Stimulated activated CD4-positive, alpha-beta T cell treated with anti-CD3 and anti-CD28 coated beads, Interleukin-12 subunit alpha, Interleukin-12 subunit beta, amount 100 ng/mL, for 48 hours (primary cell): ENCODE measurements at places on chromosomes 3 and 15.

DNA sequence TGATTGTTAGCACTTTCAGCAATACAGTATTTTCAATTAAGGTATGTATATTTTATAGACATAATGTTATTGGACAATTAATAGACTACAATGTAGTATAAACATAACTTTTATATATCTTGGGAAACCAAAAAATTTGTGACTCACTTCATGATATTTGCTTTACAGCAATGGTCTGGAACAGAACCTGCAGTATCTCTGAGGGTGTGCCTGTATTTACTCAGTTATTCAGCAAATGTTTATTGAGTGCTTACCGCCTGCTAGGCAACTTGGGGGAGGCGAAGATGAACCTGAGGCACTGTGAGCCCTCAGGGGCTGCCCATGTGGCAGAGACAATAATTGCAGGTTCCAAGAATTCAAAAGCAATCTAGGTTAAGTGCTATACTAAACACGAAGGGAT lies 144.8 kb downstream of the GABRB3 start:
- no peak for DNase-seq

DNA sequence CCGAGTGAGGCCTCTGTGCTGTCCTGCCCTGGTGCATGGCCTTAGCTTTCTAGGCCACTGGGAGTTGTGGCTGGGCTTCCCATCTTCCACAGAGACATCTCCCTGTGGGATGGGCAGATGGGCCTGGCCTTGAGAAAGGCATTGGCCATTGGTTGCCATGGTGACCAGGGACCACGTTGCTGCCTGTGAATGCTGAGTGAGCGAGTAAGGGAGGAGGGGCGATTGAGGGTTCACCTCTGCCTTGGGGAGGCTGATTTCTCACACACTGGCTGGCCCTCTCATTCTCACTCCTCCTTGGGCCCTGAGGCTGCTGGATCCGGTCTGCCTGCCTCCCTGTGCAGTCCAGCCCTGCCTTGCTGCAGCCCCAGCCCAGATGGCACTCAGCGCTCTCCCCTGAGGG lies 26.4 kb upstream of the DOCK3 start:
- DNase-seq: no peak

- DNase-seq: no peak
These were observed 19.6 kb upstream of the EMC3 start for GRCh38 chr3:10006048-10006761.

GRCh38 chr3:15040844-15041243 lies 24.3 kb downstream of the MRPS25 start:
- DNase-seq: no peak

GRCh38 chr3:126935756-126936509 lies 47.0 kb upstream of the PLXNA1 start:
- DNase-seq: no peak

DNA sequence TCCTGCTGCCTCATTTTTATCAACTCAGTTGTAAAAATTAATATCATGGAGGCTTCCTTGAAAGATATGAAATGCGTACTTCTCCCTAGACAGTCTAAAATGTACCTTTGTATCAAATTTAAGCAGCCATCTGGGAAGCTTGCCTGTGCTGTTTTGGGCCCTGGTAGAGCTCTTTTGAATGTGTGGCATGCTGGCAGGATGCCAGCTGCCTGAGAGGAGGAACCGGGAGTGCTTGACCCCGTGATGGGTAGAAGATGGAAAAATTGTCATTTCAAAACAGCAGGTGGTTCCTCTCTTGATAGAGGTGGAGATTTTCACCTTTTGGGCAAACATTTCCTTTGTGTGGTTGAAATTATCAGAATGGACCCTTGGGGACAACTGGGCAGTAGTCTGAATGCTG lies 245.3 kb downstream of the RPLP1 start:
- no peak for DNase-seq

DNA sequence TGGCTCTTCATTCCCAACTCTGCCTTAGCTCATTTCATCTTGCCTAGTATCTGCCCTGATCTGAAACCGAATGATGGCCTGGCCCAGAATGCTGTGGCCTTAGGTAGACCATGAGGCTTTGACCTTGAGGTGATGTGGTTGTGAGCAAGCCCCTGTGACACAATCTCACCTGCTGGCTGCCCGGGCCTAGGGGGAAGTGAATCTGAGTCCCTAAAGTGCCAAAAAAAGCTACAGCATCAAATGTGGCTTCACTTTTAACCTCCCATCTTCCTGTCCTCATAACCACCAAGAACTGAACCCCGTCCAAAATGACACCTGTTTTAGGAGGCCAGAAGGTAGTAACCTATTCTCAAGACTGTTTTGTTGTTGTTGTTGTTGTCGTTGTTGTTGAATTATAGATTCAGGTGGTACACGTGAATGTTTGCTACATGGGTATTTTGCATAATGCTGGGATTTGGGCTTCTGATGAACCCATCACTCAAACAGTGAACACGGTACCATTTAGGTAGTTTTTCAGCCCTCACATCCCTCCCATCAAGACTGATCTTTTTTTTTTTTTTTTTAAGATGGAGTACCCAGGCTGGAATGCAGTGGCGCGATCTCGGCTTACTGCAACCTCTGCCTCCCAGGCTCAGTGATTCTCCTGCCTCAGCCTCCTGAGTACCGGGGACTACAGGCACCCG lies 54.6 kb downstream of the MCCC1 start:
- no peak for DNase-seq

- DNase-seq: no peak
These were observed 150.9 kb upstream of the MCTP2 start for GRCh38 chr15:94080416-94080815.

DNA sequence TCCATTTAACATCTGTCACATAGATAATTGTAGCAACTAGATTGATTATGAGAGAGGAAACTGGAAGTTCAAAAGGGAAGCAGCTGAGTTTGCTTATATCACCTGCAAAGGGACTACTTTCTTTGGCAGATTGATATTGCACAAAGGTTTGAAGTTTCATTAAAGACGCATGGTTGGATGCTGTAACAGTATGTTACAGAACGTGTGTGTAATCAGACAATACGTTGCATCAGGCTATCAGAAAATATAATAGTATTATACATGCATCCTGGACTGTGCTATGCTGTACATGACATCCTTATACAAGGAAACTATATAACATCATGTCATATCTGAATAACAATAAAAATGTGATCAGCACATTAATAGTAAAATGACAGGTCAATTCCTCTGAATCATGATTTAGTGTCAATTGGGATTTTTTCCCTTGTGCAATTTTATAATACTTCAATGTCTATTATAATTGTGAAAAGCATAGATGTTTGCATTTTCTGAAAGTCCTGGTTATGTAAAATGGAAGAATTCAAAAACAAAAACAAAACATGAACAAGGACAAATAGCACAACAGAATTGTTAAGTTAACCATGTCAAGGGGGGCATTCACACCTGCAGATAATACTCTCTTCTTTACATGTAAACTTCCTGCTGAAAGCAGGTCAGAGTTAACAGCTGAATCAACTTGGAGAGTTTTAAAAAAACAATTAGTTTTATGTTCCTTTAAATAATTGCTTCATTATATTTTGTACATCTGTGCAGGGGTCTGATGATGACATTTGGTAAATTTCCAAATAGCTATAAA lies 283.2 kb upstream of the KCNH8 start:
- DNase-seq: no peak

- no peak for DNase-seq
These were observed 73.7 kb downstream of the CCNL1 start for GRCh38 chr3:157086060-157086750.

- DNase-seq: no peak
These were observed 291.1 kb downstream of the CHL1 start for GRCh38 chr3:487614-488013.

GRCh38 chr3:9480265-9480664 lies 73.4 kb downstream of the LHFPL4 start:
- DNase-seq: no peak

GRCh38 chr3:70180664-70181063 lies 131.8 kb downstream of the MDFIC2 start:
- no peak for DNase-seq

GRCh38 chr3:125025642-125026041 lies 30.2 kb downstream of the HEG1 start:
- DNase-seq: no peak

GRCh38 chr3:42398080-42398479 lies 12.3 kb downstream of the LYZL4 start:
- no peak for DNase-seq

- DNase-seq: no peak
These were observed 13.3 kb upstream of the SH3BP5 start for GRCh38 chr3:15345608-15346137.

GRCh38 chr15:42082823-42083604 lies 11.3 kb downstream of the PLA2G4D start:
- no peak for DNase-seq

DNA sequence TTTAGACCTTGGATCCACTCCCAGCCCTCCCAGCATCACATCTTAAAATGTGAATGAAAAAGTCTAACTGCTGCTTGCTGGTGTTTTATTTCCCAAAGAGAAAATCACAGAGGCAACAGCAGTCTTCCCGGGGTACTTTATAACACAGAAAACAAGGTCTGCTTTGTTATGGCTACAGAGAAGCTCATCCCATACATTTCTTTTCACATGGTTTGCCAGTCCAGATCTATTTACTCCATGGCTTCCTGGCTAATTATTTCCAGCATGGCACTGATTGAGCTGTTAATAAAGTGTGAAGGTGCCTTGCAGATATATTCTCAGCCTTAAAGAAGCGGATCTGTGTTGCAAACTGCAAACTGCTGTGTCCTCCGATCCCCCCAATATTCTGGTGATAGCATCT lies 466.1 kb upstream of the CFAP20DC start:
- DNase-seq: no peak

DNA sequence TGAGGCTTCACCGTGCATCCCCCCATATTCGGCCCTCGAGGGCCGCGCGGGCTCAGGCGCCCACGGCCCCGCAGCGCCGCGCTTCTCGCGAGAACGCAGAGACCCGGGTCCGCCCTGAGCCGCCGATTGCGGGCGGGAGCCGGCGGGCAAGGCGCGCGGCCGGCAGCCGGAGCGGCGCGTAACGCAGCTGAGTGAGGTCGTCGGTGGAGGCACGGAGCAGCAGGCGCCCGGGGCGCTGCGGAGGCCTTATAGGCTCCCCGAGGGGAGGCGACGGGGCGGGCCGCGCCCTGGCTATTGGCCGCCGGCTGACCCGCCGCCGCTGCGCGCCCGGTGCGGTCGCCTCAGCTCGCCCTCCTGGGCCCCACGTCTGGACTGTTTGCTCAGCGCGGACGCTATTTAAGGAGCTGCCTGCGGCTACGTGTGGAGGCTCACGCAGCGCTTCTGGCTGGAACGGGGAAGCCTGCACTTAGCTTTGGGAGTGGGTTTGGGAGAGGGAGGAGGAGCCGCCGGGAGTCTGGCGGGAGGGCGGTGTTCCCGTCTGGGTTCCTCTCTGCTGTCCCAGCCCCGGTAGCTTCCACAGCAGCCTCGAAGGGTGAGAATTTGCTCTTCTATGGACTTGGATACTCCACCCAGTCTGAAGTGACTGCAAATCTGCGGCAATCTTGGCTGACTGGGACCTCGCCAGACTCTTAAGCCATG lies at the start of gene PLOD2:
TSS of gene PLOD2 (minus strand) at position 221 of the 699 bp plus-strand sequence. CDS start at position 26, 195 bp downstream.
- DNase-seq: peak; percentile 1

- no peak for DNase-seq
These were observed 21.1 kb downstream of the GCNT3 start for GRCh38 chr15:59632714-59633113.

- DNase-seq: no peak
These were observed 41.3 kb downstream of the GLDN start for GRCh38 chr15:51382787-51383186.

DNA sequence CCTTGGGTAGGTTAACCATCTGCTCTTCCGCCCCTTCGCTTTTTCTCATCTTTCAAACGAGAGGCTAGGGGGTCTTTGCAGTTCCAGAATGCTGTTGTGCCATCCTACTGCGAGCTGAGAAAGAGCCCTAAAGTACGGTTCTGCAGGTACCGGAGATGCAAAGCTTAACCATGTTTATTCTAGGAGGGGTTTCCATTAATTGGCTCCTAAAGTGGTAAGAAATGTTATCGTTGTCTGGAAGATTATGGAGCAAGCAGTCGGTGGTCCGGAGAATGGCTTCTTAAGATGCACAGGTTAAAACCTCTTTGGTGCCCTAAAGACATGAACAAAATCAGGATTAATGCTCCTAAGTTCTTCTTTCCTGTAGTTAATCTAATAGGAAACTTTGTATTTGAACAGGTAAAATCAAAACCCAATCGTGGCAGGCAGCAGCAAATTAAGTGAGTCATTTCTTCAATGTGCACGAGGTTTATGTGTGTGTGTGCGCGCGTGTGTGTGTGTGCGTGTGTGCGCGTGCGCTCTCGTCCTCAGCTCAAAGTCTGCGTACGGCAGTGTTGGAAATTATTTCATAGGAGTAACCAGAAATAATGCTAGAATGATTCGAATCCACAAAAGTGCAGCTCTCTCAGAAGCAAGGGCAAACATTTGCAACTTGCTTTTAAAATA lies 772 bp downstream of the FAM81A start:
- no peak for DNase-seq

GRCh38 chr3:196609805-196610515 lies 29.5 kb upstream of the NRROS start:
- DNase-seq: no peak

- DNase-seq: no peak
These were observed 77.5 kb downstream of the ATP10A start for GRCh38 chr15:25785641-25786025.

DNA sequence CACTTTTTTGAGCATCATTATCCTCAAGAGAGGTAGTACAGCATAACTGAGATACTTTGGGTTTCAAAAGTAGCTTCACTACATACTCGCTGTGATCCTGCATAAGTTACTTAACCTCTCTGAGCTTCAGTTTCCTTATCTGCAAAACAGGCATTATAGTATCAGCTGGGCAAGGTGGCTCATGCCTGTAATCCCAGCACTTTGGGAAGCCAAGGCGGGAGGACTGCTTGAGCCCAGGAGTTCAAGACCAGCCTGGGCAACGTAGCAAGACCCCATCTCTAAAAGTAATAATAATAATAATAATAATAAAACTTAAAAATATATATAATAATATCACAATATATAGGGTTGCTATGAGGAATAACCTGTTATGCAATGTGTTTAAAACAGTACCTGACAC lies 10.9 kb downstream of the CIAO2A start:
- no peak for DNase-seq

- no peak for DNase-seq
These were observed 110.6 kb downstream of the DTWD1 start for GRCh38 chr15:49731187-49732099.

DNA sequence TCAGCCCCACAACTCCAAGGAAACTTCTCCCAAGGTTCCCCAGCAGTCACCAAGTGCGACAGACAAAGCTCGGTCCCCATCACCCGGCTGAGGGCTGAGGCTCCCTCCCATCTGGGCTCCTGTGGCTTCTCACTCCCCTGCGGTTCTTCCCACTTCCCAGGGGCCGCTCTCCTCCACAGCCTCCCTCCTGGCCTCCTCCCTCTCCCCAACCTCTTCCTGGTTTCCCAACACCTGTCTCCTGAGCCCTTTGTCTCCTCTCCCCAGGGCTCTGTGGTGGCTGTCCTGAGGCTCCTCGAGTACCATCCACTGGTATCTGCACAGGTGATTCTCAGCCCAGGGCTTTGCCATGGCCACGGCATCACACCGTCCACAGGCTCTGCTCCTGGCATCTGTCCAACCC lies 113.2 kb upstream of the NSMCE3 start:
- DNase-seq: no peak
